ENCODE measurements at places on chromosomes 7 and 10. TPM values are rescaled to one million over a fixed set of nuclear protein-coding genes. Genes with fewer than 3 reads are reported as not detected.

Gene NEUROD6
- total RNA-seq: not detected

Gene LRMDA
- total RNA-seq: not detected

Gene CALN1
- total RNA-seq: not detected

Gene NUDT13
- 2.0 TPM for total RNA-seq

Measured in A673 (cell line).